ENCODE measurements at places on chromosomes 2 and 18. TPM values are rescaled to one million over a fixed set of nuclear protein-coding genes. Genes with fewer than 3 reads are reported as not detected.

The DRC1 gene
- total RNA-seq, result 0.45 TPM

The SKA1 gene
- 30.3 TPM for total RNA-seq

The CCDC74A gene
- 24.0 TPM for total RNA-seq

The IL37 gene
- total RNA-seq, result not detected

The ATF2 gene
- total RNA-seq, result 77.8 TPM

Data from neural crest cell (in vitro differentiated cells).